ENCODE measurements at places on chromosomes 4 and X. TPM values are rescaled to one million over a fixed set of nuclear protein-coding genes. Genes with fewer than 3 reads are reported as not detected.

DNA sequence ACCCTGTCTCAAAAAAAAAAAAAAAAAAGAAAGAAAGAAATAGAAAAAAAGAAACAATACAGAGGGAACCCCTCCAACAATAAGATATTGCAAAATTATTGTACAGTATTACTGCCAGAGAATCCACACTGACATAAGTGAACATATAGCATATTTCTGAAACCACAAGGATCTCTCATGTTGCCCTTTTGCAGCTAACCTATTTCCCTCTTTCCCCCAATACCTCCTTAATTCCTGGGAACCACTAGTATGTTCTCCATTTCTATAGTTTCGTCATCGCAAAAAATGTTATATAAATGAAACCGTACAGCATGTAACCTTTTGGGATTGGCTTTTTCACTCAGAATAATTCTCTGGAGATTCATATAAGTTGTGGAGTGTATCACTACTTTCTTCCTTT, 20.0 kb upstream of the BMP2K start:
- no peak for DNase-seq

GRCh38 chr4:164446516-164446915, 307.4 kb upstream of the SMIM31 start:
- DNase-seq, result no peak

- DNase-seq, result peak; percentile 59
Measured at GRCh38 chr4:185849664-185850550, 37.9 kb upstream of the SORBS2 start.

GRCh38 chr4:16439768-16440167, 213.5 kb upstream of the TAPT1 start:
- no peak for DNase-seq

GRCh38 chr4:45294464-45294863, 568.1 kb upstream of the GNPDA2 start:
- no peak for DNase-seq

DNA sequence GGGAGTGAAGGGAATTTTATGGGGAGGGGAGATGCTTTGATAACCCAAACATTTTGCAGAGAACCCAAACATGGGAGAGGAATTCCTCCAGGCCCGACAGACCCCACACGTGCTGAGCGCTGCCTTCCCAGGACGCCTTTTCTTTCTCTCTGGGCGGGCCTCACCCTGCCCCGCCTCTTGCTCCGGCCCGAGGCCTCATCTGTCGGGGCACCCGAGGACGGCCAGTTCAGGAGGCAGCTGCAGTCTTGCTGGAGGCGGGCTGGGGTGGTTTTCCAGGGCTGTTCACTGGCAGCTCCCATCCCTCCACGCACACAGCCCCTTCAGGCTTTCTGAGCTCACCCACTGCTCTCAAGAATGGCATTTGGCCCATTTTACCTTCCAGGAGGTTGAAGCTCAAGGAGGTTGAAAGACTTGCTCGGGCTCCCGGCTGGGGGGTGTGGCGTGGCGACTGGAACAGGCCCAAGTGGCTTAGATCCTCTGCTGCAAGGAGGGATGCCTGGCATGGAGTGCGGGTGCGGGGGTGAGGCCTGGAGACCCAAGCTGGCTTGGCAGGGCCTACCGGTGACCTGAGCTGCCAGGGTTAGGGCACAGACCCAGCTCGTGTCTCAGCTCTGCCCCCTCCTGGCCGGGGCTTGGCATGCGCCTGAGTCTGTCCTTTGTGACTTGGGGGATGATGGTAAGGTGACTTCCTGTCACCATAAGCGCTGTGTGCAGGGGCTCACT, 99.2 kb downstream of the PSAPL1 start:
- DNase-seq, result peak; percentile 60

DNA sequence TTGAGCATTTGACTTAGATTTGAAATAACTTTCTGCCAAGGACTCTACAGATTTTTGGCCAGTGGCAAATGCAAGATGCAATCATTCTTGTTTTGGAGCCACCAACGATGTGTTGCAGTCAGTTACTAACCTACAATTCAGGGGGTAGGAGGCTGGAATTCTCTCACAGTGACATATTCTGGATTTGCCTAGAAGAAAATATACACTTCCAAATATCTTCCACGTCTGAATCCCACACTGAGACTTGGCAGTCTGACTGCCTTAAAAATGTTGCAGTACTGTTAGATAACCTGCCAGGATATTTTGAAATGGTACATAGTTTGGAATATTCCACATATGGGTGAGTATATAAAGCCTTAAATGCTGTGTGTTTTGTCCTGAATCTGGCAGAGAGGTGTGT, 27.6 kb upstream of the AGTR2 start:
- no peak for DNase-seq

DNA sequence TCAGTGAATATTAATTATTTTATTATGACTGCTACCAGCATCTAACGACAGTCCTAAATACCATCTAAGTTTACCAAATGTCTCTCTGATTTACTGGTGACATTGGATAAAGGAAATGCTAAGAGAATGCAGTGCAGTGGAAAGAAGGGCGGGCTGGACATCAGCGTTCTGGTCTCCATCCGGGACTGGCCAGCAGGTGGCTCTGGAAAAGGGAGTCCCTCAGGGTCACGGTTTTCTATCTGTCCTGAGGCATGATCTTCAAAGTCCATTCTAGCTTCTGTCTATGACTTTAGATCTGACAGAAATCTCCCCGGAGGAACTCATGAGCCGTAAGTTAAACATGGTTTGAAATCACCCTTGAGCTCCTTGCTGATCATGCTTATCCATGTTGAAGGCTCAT, 3.3 kb downstream of the TRIM2 start:
- DNase-seq, result peak; percentile 33

GRCh38 chrX:88940904-88941303, 193.9 kb downstream of the CPXCR1 start:
- DNase-seq, result no peak

GRCh38 chrX:126967225-126967624, 147.7 kb downstream of the PRR32 start:
- DNase-seq, result no peak

DNA sequence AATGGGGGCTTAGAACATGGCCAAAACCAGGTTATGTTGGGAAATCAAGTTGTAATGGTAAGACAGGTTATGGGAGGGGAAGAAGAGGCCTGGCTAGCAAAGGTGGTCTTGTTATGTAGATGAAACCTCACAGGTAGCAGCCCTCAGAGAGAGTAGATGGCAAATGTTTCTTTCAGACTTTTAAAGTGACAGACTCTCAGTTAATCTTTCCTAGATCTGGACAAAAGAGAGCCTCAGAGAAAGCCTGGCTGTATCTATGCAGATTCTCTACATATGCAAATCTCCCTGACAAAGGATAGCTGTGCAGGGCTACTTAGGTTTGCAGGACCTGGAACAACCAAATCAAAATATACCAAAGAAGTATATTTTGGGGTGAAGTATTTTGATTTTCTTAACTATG, 284.1 kb upstream of the AMOT start:
- DNase-seq, result no peak

- peak; percentile 31 for DNase-seq
Measured at GRCh38 chr4:88865046-88865445, 167.4 kb upstream of the NAP1L5 start.

- DNase-seq, result no peak
Measured at GRCh38 chr4:99642725-99643489, 14.7 kb downstream of the C4orf54 start.

GRCh38 chr4:69522554-69522953, 26.8 kb upstream of the UGT2B4 start:
- no peak for DNase-seq

DNA sequence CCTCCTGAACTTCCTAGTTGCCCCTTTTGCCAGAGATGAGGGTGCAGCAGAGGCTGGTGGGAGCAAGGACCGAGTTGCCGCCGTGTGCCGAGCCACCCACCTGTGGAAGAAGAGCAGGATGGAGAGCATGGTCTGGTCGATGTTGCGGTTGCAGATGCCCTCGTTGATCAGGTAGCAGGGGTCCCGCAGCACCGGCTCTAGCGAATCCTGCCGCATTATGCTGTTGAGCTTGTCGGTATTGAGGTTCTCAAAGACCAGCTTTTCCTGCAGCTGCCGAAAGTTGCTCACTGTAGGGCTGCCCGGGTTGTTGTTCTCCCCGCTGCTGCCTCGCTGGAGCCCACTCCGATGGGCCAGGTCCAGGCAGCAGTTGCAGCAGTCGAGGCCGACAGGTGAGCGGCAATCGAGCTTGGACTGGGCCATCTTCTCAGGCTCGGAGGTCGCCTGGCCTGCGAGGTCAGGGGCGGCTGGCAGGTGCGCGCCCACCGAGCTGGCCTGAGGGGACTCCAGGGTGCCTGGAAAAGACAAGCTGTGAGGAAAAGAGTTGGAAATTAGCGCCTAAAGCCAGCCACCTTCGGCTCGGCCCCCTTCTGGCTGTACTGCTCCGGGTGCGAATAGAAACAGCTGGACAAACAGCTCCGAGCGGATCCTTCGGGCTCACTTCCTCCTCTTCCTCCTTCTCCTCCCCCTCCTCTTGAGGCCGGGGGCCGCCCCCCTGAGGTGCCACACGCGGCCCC, 420 bp downstream of the TSC22D3 start:
- DNase-seq, result no peak

- no peak for DNase-seq
Measured at GRCh38 chr4:51851090-51851936, 8.4 kb downstream of the DCUN1D4 start.

DNA sequence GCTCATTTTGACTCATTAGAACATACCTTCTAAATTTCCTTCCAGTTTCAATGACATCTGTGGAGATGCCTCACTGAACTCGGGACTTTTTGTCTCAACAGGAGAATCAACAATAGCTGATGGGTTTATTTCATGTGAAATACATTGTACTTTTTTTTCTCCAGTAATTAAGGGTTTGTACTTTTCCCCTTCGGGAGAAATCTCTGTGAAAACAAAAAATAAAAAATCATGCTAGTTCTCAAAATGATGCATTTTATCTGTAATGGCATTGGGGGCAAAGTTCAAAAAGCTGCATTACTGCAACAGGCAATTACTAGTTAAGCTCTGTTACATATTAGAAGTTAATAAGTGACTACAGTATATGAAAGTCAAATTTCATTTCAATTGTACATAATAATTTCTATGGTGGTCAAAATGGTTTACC, 167.3 kb upstream of the SH3RF1 start:
- DNase-seq, result no peak

GRCh38 chr4:185997296-185997695, 71.7 kb upstream of the TLR3 start:
- DNase-seq, result no peak

- no peak for DNase-seq
Measured at GRCh38 chr4:169109035-169109675, 99.1 kb upstream of the CBR4 start.

DNA sequence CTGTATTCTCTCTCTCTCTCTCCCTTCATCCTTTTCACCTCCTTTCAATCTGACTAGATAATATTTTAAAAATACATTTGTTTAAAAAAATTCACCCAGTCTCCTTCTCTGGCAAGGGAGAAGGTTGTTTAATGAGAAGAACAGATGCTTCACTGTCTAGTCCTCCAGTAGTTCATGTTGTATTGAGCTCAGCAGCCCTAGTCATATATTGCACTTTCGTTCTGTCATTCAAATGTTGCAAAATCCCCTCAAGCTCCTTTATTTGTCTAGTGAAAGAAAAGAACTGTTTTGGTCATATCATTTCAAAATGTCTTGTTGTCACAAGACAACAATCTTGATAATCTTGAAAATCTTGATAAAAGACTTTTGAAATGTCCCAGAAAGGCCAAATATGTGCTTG, 248.0 kb downstream of the GALNTL6 start:
- DNase-seq, result no peak

- DNase-seq, result no peak
Measured at GRCh38 chr4:92791871-92792440, 488.2 kb downstream of the GRID2 start.

GRCh38 chr4:116016201-116016600, 902.8 kb upstream of the NDST4 start:
- peak; percentile 58 for DNase-seq

- peak; percentile 53 for DNase-seq
Measured at GRCh38 chr4:71406459-71406963, 67.7 kb downstream of the SLC4A4 start.

DNA sequence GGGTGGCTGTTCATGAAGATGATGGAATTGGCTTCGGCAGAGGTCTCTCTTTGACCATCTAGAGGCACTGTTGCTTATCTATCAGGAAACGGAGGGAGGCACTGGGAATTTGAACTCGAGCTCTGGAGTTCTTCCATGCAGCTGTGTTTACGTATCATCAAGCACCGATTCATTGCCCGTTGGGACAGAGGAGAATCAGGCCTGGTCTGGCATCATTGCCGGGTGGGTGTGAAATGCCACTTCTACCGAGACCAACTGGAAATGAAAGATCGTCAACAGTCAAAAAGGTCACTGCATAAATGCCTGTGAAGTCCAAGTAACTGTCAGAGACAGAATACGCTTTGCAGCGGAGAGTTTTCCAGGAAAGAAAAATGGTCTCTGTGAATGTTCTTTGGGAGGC, 166.9 kb downstream of the ASMT start:
- no peak for DNase-seq

DNA sequence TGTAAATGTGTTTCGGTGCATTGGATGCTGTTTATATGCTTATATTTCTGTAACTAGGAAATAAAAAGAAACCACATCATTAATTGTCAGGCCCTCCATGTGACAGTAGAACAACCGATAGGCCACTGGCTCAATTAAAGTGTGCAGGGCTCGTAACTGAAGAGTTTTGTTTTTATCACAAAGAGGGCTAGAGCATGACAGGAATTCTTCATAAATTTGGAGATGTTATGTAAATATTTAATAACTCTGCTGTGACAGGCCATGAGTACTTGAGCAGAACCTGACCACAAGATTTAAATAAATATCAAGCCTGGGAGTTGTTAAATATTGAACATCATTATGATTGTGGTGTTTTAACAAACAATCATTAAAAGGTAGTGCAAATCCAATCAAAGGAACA, 55.9 kb downstream of the MID1 start:
- DNase-seq, result no peak

GRCh38 chrX:49060914-49061313, 2.1 kb downstream of the CCDC120 start:
- no peak for DNase-seq

DNA sequence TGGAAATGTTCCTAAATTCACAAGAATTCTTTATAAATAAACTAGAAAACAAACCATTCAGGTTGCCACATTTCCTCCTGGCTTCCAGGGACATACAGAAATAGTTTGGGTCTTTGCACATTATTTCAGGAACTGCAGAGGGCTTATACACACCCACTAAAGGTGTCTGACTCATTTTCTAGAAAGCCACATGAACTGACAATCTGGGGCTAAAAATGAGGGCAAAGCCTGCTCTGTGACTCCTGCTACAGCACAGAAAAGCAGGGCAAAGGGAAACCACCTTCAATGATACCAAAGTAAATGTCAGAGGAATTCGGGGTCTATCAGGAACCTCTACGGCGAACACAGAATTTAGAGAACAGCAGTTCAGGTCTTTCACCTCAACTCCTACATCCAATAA, 112.2 kb upstream of the MAP3K15 start:
- peak; percentile 45 for DNase-seq

- no peak for DNase-seq
Measured at GRCh38 chr4:29770627-29771026, 949.5 kb upstream of the PCDH7 start.

The ARX gene
- total RNA-seq, result not detected

The SLC16A2 gene
- 55.3 TPM for total RNA-seq

The LRAT gene
- total RNA-seq, result not detected

The FRMD7 gene
- total RNA-seq, result 0.11 TPM

The HTN1 gene
- not detected for total RNA-seq

The HOPX gene
- not detected for total RNA-seq

The SMIM31 gene
- not detected for total RNA-seq

The F9 gene
- total RNA-seq, result not detected

The DMD gene
- total RNA-seq, result 3.5 TPM

The GAGE12F gene
- not detected for total RNA-seq

The F8A2 gene
- total RNA-seq, result not detected

The MUC7 gene
- not detected for total RNA-seq
